Inflammatory macrophage treated with lipopolysaccharide for 4 hours (primary cell): ENCODE measurements at places on chromosomes 2 and 18.

DNA sequence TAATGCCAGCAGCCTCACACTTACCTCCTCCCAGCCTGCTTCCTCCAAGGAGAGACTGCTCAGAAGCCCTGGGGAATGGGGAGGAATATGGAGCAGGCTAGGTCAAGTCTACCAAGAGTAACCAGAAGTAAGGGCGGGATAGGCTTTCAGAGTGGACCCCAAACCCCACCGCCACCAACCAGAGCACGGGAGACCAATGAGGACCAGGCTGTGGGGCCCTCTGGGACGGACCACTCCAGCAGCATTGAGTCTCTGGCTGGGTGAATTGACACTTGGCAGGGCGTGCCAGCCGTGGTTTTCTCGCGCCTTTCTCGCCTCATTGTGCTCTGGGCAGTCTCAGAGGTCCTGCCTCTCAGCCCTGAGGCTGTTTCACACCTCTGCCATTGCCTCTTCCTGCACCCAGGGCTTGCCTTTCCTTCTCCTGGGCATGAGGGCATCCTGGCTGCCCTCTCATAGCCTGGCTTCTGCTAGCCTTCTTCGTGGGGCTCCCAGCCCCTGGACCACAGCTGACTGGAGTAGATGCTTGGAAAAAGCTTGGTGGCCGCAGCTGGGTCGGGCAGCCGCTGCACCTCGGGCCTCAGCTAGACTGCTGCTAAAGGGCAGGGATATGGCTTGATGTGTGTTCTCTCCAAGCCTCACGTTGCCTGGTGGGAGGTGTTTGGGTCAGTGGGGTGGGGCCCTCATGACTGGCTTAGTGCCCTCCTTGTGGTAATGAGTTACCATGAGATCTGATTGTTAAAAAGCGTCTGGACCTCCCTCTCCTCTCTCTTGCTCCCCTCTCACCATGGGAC is 40.5 kb upstream of the HS6ST1 start:
- DNase-seq: no peak

GRCh38 chr2:105768961-105769452 is 24.3 kb downstream of the NCK2 start:
- DNase-seq: no peak

GRCh38 chr2:9847140-9847539 is 3.9 kb downstream of the TAF1B start:
- no peak for DNase-seq

- DNase-seq: no peak
These were observed 46.5 kb downstream of the NCK2 start for GRCh38 chr2:105791229-105791628.

- no peak for DNase-seq
These were observed 49.7 kb downstream of the STK25 start for GRCh38 chr2:241458687-241459086.

GRCh38 chr18:79558933-79559416 is 120.6 kb upstream of the CTDP1 start:
- DNase-seq: no peak

DNA sequence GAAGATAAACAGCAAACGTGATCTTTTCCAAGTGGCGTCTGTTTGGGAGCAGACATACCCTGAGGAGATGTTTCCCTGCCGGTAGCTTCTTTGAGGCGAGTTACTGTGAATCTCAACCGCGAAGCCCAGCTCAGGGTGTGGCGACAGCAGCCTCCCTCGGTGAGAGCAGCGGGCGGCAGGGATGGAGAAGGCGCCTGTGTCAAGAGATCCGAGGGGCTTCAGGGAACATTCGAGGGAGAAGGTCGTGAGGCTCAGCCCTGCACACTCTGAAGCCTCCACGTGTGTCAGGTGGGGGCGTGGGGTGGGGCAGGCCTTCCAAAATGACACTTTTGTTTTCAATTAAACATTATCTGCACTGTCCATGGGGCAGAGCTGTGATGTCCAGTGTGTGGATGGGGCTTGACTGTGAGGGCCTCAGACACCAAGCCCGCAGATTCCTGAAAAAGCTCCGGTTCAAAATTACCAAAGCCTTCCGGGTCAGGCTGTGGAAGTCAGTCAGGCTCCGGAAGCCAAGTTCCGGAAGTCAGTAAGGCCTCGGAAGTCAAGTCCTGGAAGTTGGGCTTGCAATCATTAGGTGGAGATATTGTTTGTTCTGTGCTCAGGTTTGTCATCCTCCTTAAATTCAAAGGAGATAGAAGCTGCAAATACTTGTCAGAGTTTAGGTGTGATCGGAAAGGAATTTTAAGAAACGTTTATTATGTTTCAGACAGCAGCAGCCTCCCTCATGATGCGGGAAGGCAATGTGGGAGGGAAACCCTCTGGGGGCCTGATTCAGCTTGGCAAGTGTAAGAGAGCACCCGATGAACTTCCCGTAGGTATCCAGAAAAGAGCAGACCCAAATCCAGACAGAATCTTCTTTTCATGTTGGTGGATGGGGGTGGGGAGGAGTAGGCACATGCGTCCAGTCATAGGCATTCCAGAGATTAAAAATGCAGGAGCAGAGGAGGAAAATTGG is 20.7 kb downstream of the SMIM21 start:
- no peak for DNase-seq

GRCh38 chr2:49259926-49260325 is 105.6 kb upstream of the FSHR start:
- DNase-seq: no peak

DNA sequence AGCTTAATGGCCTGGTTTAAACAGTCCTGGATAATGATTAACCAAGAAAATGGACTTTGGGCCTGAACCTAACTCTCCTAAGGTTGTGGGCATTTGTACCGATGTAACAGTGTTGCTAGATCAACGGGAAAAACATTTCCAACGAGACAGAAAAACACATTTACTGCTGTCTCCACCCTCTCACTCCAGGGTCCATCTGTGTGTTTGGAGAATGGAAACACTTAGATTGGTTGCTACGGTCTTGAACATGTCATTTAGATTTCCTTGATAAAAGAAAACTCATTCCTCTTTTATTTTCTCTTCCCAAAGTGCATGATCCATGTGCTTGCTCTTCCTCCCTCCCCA is 88.0 kb downstream of the SOCS6 start:
- DNase-seq: no peak

DNA sequence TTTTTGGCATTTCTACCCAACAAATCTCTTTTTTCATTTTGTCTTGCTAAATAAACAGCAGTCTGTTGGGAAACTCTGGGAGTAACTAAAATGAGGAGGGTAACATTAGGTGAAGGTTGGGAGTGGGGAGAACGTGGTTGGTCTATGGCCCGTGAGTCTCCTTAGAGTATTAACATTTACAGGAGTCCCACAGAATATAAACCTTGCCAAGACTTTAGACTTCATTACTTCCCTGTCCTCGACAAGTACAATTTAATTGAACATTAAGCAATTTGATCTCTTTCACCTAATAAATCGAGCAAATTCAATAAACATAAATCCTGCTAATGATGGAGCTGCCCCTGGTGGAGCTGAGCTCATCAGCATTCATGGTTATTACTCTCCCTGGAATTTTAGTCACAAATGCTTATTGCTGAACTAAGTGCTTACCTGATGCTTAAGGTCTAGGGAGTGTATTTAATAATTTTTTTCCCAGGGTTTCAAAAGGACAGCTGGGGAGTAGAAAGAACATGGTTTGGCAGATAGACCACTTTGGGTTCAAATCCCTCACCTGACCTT is 95.1 kb upstream of the RASGRP3 start:
- DNase-seq: no peak
